ENCODE measurements at places on chromosomes 1 and 21.

DNA sequence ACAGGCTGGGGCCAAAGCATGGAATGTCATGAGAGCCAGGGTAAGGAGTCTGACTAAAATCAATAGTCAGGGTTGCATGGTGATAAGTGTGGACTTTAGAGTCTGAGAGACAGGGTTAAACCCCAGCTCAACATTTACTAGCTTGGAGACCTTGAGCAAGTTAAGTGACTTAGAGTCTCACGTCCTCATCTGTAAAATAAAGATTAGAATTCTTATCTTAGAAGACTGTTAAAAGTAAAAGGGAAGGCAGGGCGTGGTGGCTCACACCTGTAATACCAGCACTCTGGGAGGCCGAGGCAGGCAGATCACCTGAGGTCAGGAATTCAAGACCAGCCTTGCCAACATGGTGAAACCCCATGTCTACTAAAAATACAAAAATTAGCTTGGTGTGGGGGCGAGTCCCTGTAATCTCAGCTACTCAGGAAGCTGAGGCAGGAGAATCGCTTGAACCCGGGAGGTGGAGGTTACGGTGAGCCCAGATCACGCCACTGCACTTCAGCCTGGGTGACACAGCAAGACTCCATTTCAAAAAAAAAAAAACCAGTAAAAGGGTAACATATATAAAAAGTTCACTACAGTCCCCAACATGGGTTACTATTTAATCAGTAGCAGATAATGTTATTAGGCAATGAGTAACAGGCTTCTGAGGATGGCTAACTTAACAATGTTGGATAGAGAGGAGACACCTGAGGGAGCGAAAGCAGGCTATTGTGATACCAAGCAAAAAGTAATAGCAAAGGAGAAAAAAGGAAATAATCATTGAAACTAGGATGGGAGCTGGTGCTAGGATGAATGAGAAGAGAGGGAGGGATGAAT lies 20.8 kb downstream of the TMCO1 start:
- DNase-seq = no peak

GRCh38 chr1:60670302-60670701 lies 412.1 kb upstream of the NFIA start:
- no peak for DNase-seq

DNA sequence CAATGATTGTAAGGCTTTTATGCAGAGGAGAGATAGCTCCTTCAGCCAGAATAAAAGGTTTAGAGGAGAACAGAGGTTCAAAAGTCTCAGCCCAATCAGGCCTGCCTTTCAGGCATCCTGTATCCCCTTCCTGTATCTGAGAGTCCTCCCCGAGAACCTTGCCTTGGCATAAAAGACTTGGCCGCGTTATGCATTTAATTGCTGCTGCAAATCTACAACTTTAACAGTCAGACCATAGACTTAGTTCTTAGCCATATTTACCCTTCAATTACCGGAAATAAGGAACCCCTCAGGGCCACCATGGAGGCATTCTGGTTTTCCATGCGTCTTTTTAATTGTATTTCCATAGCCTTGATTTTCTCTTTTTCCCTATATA lies 18.3 kb upstream of the HYI start:
- DNase-seq = no peak

DNA sequence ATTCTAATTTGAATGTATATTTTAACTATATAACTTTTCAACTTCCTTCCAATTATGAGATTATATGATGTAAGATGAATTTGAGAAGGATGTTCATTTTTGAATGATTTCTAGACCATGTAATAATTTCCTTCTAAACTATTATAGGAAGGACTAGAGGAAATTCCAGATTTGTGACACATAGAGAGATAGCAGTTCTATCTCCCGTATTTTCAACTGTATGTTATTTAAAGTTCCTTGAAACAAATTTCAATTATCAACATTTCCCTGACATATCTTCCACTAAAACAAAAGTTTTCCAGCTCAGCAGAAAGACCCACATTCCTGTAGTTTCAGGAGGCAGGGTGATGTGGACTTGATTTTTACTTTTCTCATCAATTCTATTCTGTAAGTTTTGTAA lies 396.7 kb upstream of the C1orf87 start:
- DNase-seq = no peak

DNA sequence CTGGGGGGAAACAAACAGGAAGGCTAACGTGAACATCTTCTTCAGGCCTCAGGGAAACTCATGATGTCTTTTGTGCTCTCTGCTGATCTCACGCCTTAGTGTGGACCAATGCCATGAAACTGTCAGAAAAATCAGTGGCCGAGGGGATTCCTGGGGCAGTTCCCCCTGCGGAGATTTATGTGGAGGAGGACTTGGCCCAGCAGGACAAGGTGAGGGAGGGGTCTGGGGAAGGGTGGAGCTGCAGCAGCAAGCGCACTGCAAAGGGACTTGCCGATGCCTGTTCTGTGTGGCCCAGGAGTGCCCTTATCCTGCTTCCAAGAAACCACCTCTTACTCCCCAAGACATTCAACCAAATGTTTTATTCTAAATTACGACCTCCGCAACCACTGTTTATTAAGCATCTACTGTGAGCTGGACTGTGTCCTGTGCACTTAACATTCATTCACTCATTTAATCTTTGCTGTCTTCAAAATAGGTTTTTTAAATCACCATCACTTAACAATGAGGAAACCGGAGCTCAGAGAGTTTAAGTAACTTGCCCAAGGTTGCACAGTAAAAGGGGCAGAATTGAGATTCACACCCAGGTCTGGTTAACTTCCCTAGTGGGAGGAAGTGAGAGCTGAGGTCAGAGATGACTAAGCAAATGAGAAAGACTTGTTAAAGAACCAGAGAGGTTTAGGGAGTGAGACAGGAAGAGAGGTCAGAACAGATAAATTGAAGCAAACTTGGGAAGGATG lies 49.7 kb downstream of the FHAD1 start:
- no peak for DNase-seq

GRCh38 chr1:28716336-28716735 lies 20.4 kb upstream of the YTHDF2 start:
- no peak for DNase-seq

GRCh38 chr1:209626346-209627026 lies 25.7 kb downstream of the LAMB3 start:
- no peak for DNase-seq

DNA sequence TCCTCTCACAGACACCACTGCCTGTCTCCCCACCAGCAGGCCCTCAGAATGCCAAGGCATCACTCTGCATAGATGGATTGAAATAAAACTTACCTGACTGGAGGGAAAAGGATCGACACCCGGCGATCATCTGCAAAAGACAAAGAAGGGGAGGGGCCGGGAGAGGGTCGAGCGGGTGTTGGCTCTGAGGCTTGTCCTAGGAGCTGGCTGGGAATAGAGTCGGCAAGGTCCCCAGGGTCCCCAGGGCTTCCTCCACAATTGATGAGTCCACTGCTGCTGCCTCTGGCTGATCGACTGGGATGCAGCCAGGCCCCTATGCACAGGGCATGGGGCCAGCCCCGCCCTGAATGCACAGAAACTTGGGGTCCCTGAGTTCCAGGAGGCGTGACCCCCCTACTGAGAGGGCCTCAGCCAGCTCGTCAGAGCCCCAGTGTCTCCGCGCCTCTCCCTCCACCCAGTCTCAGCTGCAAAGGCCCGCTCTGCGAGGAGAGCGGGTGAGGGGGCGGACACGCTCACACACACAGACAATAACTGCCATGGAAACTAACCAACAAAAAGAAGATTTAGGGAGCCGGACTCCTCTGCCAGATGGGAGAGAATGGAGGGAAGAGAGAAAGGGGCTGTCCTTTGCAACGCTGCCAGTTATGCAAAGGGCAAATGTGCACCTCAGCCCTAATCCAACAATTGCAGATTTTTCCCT lies at the start of gene KLHDC8A:
KLHDC8A (minus strand) TSS at position 483 of the 700 bp plus-strand sequence. CDS start 13,318 bp downstream, outside the sequence.
- no peak for DNase-seq

DNA sequence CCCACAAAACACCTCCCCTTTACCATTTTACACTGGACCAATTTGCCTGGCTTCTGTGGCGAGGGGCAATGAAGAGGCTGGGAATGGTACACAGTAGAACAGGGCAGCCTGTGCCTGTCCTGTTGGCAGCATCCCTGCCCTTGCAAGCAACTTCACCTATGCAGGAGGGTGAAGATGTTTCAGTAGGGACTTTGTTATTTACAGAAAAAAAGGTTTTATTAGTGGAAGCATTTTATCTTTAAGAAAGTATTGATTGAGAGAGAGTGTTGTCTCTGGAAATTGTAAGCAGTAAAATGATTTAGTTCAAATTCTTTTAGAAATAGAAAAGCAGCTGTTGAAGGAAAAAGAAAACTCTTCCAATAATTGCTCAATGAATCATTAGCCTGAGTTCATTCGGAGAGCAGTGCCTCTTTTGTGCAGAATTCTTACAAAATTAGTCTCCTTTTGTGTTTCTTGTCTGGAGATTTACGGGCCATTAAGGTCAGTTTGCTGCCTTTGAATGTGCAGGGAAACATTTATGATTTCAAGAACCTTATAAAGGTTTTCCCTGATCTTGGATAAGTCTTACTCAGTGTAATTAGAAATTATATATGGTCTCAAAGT lies 49.1 kb downstream of the HHAT start:
- DNase-seq = no peak

DNA sequence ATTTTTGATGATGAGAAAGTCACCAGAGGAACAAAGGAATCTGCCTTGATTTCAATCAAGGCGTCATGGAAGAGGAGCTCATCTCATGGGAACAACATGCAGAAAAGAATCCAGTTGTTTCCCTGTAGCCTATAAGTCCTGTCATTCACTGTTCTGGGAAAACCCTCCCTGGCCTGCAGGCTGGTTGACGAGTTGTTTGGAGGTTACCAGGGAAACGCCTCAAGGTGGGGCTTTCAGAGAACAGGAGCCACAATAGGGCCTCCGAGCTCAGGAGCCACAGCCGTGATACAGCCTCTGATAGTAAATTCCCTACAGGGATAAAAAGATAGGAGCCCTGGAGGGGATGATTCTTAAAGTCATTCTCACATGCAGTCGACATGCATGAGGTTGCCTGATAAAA lies 135.2 kb downstream of the PSMG1 start:
- DNase-seq = no peak

GRCh38 chr1:167612587-167613385 lies 17.2 kb upstream of the RCSD1 start:
- DNase-seq = no peak

GRCh38 chr1:158951956-158952355 lies 20.6 kb downstream of the PYHIN1 start:
- peak; percentile 30 for DNase-seq

Data from GM12878 (cell line).